ENCODE measurements at places on chromosomes 11 and 22.
A peak's percentile ranks its signal among the peaks of the same experiment; 100 is the strongest.

- peak; percentile 38 for DNase-seq
These were observed 8.8 kb downstream of the FOXR1 start for GRCh38 chr11:118980191-118980881.

GRCh38 chr11:108216988-108217387 lies 5.5 kb downstream of the NPAT start:
- no peak for DNase-seq

GRCh38 chr11:18765554-18765953 lies 26.0 kb downstream of the PTPN5 start:
- DNase-seq, result no peak

DNA sequence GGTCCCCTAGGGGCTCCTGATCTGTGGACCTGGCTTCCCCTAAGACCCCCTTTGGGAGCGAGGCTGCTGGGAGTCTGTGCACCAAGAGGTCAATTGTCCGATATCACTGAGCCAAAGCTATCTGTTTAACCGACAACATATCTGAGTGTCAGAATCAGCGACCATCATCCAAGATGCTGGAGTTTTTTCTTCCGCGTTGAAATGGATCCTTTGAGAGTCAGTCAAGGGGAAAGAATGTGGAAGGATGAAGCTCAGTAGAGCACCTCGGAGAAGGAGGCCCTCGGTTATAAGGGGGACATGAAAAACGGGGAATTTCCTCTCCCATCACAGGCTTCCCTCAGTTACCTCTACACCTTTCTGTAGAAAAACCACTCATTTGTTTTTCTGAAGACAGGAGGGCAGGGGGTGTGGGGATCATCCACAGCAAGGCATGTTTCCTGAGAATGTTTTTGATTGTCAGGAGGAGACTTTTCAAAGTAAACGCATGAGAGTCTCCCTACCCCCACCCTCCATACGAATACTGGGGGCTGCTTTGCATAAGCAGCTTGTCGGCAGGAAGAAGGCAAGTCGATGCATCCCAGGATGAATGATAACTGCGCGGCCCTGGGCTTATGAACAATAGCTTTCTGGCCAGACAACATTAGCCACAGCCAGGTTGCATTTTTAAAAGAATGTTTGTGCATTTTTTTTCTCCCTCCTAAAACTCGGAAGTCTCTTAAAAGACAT lies 37.7 kb upstream of the CCND1 start:
- DNase-seq, result no peak
